ENCODE measurements at places on chromosomes 13 and 19. TPM values are rescaled to one million over a fixed set of nuclear protein-coding genes. Genes with fewer than 3 reads are reported as not detected.

Gene NKPD1
- not detected for total RNA-seq

Gene BRCA2
- total RNA-seq, result 1.8 TPM

Gene CXCL17
- total RNA-seq, result not detected

Gene KIR2DL3
- total RNA-seq, result not detected

Gene SPACA4
- total RNA-seq, result not detected

Gene IRS2
- 31.4 TPM for total RNA-seq

Gene NLRP9
- not detected for total RNA-seq

Gene ANGPTL8
- not detected for total RNA-seq

Gene AMER2
- 0.05 TPM for total RNA-seq

Gene JOSD2
- total RNA-seq, result 41.2 TPM

Gene DKKL1
- total RNA-seq, result not detected

Gene ZNF709
- 1.2 TPM for total RNA-seq

Gene ZNF440
- total RNA-seq, result 36.4 TPM

Gene FOXO1
- total RNA-seq, result 28.7 TPM

Gene PSG6
- total RNA-seq, result not detected

Gene F2RL3
- 2.0 TPM for total RNA-seq

Gene ICAM1
- total RNA-seq, result 10.7 TPM

Gene CATSPERD
- not detected for total RNA-seq

Gene KLK3
- 4.8 TPM for total RNA-seq
